Activated naive CD8-positive, alpha-beta T cell treated with anti-CD3 and anti-CD28 coated beads, Interleukin-2, amount 50 U/mL, for 16 hours (primary cell): ENCODE measurements at places on chromosomes 7 and 10.

DNA sequence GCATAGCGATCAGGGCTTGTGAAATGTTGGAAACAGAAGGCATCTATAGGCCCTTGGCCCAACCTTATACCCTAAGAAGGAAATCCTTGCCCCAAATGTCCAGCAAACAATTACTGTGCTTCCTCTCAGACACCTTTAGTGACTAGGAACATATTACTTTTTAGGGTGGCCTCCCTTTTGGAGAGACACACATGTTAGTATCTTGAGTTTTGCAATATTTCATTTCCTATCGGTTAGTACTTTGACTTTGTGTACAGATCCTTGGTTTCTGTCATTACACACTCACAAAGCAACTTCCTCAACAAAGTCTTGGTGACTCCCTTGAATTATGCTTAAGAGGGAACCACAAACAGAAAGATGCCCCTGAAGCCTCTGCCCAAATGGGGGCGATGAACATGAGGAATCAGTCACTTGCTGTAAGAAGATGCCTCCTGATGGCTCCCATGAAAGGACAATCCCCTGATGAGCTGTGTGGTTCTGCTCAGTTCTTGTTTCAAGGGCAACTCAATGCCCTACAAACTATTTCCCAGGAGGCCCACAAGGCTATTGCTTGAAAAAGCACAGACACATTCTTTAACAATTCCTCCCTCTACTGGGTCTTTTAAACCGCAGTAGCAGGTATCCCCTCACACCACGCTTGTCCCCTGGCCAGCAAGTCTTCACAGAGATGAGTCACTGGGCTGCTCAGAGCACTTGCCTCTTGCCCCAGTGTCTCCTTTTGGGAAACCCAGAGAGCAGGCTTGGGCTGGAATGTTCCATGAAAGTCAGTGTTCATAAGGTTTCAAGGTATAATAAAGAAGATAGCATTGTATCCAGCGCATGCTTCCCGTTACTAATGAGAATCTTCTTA, 196.2 kb downstream of the FANK1 start:
- no peak for DNase-seq

DNA sequence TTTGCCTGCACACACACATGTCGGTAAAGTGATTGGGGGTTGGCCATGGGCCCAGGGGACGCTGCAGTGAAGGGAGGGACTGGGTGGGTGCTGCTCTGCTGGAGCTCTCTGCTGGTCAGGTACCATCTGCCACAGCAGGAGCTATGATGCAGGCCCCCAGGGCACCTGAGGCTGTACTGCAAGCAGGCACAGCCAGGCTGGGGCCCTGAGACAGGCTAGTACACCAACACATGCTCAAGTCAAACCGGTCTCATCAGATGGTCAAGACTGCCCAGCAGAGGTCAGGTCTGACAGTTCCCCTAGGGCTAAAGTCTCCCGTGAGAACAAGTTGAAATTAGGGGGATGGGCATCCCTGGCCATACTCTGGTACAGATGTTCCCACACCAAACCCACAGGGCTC, 118.3 kb upstream of the THSD7A start:
- no peak for DNase-seq

DNA sequence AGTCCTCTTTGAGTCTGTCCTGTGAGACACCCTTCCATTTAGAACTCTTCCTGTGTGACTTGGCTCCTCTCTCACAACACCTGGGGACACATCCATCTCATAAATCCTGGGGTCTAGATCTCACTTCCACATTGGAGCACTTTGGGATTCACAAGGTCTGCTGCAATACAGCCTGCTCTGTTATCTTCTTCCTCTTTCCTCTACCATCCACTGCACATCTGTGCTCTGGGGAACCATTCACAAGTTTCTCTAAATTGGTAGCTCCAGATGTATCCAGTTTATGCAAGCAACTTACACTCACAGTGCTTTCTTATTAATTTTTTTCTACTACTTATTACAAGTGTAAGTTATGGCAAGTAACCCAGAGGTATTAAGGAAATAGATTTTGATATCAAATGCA, 5.5 kb upstream of the FIGNL1 start:
- DNase-seq, result no peak

DNA sequence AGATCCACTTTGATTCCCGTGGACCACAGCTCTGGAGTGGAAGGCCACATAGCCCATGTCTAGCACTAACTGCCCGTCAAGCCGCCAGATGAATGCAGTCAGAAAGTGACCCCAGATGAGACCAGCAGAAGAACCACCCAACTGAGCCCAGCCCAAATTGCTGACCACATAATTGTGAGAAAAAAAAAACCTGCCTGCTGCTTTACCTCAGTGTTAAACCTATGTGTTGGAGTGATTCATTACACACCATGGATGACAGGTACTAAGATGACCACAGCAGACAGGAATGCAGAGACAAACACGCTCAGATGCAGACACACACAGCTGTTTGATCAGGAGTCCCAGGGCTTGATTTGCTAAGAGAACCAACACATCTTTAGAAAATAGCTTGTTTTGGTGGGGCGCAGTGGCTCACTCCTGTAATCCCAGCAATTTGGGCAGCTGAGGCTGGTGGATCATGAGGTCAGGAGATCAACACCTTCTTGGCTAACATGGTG, 168.1 kb upstream of the PPP2R2D start:
- DNase-seq, result no peak

- DNase-seq, result no peak
Observed at GRCh38 chr7:141242568-141242967, 168.7 kb downstream of the TMEM178B start.

DNA sequence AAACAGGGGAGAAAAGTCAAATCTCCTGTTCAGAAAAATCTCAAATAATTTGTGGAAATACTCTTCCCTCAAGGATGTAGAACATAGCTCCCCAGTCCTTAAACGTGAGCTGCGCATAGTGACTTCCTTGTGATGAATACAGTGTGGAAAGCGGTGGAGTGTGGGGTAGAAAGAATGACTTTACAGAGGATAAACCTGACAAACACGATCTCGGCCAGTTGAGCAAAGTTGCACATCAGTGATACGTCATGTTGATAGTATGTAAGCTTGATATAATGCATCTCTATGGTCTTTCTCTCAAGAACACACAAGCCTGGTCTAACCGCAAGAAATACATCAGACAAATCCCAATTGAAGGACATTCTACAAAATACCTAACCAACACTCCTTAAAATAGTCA, 32.0 kb upstream of the ZCCHC24 start:
- DNase-seq, result no peak

- DNase-seq, result no peak
Observed at GRCh38 chr7:129606803-129607202, 4.7 kb upstream of the NRF1 start.

DNA sequence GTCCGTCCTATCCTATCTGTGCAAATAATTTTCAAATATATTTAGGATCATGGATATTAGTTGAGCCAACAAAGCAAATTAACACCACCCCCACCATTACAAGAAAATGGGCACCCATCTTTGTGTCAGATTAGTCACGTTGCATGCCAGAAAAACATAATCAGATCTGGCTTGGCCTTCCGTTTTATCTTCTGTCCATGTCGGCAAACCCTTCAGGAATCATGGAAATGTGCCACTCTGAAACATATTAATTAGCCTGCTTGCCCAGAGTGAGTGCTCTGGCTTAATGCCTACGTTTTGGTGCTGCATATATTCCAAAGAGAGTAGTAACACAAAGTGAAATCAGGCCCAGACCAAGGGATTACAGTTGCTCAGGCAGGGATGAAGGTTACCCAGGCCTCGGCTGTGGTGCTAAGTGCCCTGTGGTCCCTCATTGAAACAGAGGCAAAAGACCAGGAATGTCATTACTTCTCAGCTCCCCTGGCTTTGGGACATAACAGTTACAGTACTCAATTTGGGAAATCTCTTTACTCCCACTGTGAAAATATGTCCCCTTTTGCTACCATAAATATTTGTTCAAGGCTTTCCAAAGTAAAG, 154.0 kb upstream of the LSM8 start:
- no peak for DNase-seq

- DNase-seq, result no peak
Observed at GRCh38 chr10:132698211-132698751, 87.7 kb downstream of the NKX6-2 start.

DNA sequence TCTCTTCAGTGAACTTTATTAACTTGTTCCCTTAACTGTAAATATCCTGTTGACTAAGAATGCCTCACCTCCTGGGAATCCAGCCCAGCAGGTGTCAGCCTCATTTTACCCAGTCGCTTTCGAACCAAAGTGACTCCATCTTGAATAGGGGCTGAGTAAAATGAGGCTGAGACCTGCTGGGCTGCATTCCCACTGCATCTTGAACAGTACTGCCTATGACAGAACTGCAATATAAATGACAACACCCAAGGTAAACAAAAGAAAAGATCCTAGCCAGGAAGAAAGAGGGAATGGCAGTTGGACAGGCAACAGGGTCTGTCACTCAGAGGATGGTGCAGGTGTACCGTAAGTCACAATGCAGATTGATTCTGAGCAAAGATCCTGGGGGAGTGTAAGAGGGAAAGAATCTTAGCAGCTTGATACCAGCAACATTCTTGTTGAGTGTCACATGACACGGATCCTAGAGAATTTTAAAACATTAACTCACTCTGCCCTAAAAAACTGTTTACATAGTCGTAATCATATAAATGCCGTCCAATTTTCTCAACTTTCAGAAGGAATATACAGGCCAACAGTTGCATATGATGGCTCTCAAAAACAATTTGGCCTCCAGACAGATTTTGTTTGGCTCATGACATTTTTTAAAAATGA, 4.4 kb upstream of the FAM107B start:
- DNase-seq, result no peak

- DNase-seq, result no peak
Observed at GRCh38 chr7:24378871-24379616, 95.1 kb downstream of the NPY start.
